ENCODE measurements at places on chromosomes 16 and 17.

- DNase-seq, result no peak
These were observed 206.5 kb downstream of the ABCC12 start for GRCh38 chr16:47949276-47949675.

DNA sequence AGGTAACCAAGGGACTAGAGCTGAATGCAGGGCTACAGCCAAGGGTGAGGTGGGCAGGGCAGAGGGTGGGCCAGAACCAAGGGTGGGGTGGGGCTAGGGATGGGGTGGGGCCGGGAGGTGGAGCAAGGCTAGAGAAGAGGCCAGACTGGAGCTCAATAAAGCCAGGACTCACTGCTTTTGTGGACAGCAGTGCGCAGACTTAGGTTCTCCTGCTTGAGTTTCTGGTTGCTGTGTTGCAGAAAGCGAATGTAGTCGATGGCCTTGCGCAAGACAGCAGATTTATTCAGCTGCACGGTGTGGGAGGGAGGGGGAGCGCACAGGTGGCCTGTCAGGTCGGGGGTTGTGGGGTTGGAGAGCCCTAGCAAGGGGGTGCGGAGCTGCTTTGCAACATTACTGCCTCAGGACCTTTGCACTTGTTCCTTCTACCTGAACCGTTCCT, 18.7 kb downstream of the SREBF1 start:
- no peak for DNase-seq

- no peak for DNase-seq
These were observed 147.9 kb upstream of the NOL11 start for GRCh38 chr17:67569873-67570272.

- no peak for DNase-seq
These were observed 10.9 kb upstream of the ANKFN1 start for GRCh38 chr17:56142325-56142724.

- DNase-seq, result no peak
These were observed 24.3 kb downstream of the PELP1 start for GRCh38 chr17:4679658-4680057.

DNA sequence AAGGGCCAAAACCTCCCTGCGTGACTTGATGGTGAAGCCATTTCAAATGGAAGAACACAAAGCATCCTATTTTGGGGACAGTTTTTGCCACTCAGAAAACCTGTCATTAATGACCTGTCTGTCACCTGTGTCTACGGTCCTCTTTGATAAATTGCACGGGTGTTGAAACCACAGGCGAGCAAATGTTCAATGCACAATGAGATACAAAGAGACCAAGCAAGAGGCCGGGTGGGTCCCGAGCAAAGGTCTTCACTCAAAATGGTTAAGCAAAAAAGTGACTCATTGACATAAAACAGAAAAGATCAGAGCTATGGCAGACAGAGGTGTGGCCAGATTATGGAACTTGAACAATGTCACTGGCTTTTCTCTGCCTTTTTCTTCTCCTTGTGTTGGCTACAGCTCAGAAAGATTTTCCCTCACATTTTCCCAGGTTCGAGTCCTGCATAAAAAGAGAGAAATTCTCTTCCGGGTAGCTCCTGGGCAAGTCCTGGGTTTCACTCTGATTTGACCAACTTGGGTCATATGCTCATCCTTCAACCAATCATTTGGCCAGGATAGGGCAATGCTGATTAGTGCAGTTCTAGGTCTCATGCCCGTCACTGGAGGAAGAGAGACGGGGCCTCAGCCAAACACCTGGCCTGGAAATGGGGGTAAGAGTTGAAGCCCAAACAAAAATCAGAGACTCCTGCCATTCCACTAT, 92.2 kb downstream of the CMC2 start:
- no peak for DNase-seq

GRCh38 chr17:68682903-68683302, 81.7 kb upstream of the FAM20A start:
- DNase-seq, result no peak

DNA sequence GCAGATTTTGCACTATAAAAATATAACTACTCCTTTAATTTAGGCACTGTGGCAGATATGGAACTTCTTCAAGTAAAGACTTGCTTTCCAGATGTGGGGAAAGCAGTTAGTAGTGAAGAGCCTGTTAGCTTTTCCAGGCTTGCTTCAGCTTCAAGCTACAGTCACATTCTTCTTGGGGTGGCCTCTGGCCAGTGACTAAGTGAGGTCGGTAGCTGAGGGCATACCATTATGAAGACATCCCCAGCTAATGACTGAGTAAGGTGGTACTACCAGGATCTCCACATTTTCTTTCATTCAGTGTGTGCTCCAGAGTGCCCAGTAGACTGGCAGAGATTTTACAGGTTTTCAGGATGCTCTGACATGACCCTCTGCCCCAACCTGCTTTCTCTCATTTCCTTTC, 167.1 kb upstream of the KIF2B start:
- no peak for DNase-seq

GRCh38 chr16:56113223-56113622, 78.1 kb upstream of the GNAO1 start:
- DNase-seq, result no peak

DNA sequence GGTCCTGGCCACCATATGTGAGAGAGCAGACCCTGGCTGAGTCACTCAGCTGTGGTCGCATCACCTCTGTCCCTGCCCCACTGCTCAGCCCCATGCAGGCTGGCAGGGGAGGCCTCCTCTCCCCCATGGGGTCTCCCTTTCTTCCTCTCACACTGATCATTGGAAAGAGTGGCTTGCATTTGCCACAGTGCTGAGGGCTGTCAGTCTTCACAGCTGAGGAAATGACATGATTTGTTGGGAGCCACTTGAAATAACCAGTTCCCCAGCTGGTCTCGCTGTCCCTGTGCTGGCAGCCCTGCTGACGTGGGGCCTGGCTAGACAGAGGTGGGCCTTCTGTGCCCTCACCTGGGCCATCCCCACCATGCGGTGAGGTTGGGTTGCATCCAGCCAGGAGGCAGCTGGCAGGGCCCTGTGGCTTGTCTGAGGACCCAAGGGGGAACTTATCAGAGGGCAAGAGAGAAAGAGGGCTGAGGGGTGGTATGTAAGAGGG, 30.1 kb upstream of the MED9 start:
- DNase-seq, result no peak

DNA sequence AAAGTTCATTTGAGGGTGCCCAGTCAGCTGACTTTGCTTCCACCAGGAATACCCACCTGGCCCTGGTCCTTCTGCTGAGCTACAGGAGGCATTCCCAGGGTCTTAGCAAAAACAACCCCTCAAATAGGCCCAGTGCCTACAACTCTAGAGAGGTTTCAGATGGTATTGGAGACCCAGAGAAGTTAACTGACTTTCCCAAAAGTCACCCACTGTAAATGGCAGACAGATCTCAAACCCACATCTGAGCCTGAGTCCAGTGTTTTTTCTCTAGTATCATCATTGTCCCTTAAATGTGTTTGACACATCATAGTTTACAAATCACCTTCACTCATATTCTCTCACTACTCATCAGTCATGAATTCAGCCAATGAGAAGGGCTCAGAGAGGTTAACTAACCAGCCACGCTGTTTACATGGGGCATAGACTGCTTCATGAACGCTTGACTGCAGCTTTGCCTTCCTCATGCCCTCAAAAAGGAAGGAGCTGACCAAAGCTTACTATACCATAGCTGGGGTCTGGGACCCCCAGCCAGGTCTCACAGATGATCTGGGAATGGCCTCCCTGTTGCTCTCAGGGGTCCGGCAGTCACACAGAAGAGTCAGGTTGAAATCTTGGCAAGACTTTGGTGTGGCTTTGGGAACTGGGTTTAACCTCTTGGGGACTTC, 3.7 kb downstream of the PHOSPHO1 start:
- DNase-seq, result no peak

DNA sequence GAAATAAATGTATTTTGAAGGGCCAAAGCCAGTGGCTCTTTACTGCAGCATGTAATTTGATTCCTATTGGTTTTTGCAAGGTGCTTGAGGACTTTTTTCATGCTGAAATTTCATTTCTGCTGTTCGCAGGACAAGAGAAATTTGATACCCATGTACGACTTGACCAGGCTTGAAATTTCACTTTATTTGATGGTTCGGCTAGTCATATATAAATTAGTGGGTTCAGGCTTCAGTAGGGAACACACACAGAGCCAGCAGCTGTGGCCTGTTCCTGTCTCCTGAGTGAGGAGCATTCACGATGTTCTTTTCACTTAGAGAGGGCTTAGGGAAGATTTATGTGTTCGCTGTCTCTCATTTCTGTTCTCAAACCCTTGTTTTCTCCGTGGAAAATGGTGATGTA, 258.4 kb upstream of the CACNG5 start:
- DNase-seq, result no peak

GRCh38 chr16:85349365-85350145, 237.3 kb upstream of the CIBAR2 start:
- no peak for DNase-seq

- DNase-seq, result no peak
These were observed 49.3 kb downstream of the USP10 start for GRCh38 chr16:84749072-84749471.

GRCh38 chr17:79948945-79949655, 86.6 kb downstream of the TBC1D16 start:
- DNase-seq, result no peak

GRCh38 chr16:3952737-3953131, 72.2 kb upstream of the CREBBP start:
- no peak for DNase-seq

- no peak for DNase-seq
These were observed 4.7 kb upstream of the KRTAP3-1 start for GRCh38 chr17:41013606-41014005.

- no peak for DNase-seq
These were observed 472 bp upstream of the NME2 start for GRCh38 chr17:51165680-51166197.

DNA sequence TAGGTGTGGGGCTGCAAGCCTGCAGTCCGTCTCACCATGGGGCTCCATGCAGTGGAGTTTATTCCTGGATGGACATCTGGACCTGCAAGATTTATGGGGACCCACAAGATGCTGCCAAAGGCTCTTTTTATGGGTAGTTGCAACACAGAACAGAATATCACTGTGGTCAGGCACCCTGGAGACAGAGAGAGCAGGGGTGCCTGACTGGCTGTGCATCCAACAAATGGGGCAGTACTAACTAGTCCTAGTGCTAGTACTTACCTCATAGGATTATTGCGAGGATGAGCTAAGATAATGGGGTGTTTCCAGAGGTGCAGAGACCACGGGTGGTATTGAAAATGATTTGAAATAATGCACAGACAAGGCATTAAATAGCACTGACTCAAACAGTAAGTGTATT, 42.4 kb upstream of the MMP2 start:
- no peak for DNase-seq

DNA sequence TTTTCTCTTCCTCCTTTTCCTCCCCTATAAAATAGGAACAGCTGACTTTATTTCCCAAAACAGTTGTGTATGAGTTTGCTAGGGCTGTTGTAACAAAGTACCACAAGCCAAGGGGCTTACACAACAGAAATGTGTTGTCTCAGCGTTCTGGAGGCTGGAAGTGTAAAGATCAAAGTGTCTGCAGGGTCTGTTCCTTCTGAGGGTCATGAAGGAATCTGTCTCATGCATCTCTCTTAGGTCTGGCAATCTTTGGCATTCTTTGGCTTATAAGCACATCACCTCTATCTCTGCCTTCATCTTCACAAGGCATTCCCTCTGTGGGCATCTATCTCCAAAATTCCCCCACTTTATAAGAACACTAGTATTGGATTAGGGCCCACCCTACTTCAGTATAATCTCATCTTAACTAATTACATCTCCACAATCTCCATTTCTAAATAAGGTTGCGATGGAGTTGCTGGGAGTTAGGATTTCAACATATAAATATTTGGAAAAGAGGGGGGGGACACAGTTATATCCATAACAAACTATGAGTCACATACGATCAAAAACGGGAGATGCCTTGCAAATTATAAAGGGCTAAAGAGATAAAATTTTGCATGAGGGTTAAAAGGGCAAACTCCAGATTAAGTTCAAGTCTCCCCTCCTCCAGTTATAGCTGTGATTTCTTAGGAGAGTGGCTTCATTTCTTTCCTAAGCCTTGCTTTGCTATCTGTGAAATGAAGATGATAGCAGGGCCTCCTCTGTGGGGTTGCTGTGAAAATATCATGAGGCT, 109.7 kb downstream of the VAT1L start:
- DNase-seq, result no peak

DNA sequence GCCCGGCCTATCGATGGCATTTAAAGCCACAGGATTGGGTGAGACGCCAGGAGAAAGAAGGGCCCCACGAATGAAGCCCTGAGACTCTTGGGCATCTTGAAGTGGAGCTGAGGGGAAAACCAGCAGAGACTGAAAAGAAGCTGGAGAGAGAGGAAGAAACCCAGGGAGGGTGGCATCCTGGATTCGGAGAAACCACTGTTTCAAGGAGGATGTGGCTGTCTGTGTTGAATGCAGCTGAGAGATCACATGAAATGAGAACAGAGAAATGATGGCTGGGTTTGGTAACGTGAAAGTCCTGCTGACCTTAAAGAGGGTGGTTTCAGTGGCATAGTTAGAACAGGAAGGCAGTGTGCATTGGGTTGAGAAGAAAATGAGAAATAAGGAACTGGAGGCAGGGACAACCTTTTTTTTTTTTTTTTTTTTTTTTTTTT, 3.8 kb downstream of the TNFSF12 start:
- no peak for DNase-seq

DNA sequence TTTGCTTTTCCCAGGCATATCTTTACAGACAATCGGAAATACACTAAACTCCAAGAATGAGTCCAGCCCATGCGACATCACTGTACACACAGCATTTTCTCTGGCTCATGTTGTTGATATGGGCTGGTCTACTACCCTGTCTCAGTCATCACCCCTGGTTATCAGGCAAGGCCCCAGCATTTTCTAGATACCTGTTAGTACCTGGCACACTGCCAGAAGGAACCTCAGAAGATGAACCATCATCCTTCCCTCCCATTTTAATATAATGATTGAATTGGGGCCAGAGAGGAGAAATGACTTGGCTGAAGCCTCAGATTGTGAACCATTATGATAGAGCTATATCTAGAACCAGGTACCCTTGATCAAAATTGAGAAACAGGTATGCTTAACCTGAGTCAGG, 406.2 kb downstream of the CDH11 start:
- DNase-seq, result no peak

GRCh38 chr16:52384378-52384777, 162.6 kb downstream of the TOX3 start:
- DNase-seq, result no peak

- DNase-seq, result no peak
These were observed 4.3 kb downstream of the SPATA2L start for GRCh38 chr16:89697161-89697615.

DNA sequence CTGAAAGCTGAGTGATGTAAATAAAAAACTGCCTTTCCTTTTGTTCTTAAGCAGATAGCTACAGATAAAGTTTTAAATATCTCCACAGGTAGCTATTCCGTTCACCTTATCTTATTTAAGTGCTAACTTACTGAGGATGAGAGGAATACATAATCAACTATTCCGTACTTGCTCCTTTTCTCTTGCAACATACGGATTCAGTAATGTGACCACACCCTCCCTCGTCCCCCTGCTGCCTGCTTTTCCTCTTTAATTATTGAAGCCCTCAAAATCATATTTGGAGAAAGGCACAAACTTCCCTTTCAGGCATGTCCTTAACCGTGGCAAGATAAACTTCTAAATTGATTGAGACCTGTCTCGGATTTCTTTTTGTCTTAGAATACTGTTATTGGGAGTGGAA, 101.4 kb downstream of the MAP2K4 start:
- no peak for DNase-seq

All from stimulated activated CD8-positive, alpha-beta memory T cell treated with anti-CD3 and anti-CD28 coated beads, Interleukin-15, amount 100 ng/mL, for 4 hours (primary cell).